ENCODE measurements at places on chromosomes 3 and 15. TPM values are rescaled to one million over a fixed set of nuclear protein-coding genes. Genes with fewer than 3 reads are reported as not detected.

CHRFAM7A gene
- total RNA-seq, result not detected

TCAIM gene
- total RNA-seq, result 15.9 TPM

GRCh38 chr3:42667096-42667522 lies 13.6 kb downstream of the ZBTB47 start:
- H3K27me3 ChIP-seq, result no peaks in the 10 kb centered on the region
- DNase-seq, result no peak
- H3K36me3 ChIP-seq, result no peaks in the 10 kb centered on the region
- H3K27ac ChIP-seq, result peak overlapping the region; percentile 33
- no peaks in the 10 kb centered on the region for H3K4me1 ChIP-seq
- H3K4me3 ChIP-seq, result no peak overlapping the region

DNA sequence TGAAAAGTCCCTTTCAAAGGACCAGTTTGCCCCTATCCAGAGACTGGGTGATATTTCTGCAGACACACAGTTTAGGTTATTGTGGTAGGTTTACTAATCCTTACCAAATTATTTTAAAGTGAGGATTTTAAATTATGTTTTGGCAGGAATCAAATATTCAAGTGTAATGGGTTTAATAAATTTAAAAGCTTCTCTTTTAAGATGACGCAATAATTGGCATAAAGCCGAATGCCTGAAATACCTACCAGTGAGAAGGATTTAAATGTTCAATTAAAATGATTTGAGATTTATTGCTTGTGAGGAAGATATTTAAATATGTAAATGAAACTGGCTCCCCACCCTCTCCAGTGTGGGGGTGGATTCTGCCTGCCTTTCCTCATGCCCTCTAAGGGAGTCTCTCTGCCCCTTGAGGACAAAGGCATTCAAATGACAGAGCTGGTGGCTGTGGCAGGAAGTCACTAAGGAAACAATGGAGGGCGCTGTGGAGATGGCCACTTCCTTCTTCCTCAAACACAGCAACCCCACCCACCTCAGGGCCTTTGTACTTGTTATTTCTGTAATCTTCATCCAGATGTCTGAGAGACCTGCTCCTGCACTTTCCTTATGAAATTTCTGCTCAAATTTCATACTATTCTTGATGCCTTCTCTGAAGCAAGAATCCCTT lies 131.7 kb downstream of the TNIK start:
- no peak overlapping the region for H3K4me3 ChIP-seq
- peaks cover 60% of the 10 kb centered on the region for H3K4me1 ChIP-seq
- H3K27me3 ChIP-seq, result no peaks in the 10 kb centered on the region

DNA sequence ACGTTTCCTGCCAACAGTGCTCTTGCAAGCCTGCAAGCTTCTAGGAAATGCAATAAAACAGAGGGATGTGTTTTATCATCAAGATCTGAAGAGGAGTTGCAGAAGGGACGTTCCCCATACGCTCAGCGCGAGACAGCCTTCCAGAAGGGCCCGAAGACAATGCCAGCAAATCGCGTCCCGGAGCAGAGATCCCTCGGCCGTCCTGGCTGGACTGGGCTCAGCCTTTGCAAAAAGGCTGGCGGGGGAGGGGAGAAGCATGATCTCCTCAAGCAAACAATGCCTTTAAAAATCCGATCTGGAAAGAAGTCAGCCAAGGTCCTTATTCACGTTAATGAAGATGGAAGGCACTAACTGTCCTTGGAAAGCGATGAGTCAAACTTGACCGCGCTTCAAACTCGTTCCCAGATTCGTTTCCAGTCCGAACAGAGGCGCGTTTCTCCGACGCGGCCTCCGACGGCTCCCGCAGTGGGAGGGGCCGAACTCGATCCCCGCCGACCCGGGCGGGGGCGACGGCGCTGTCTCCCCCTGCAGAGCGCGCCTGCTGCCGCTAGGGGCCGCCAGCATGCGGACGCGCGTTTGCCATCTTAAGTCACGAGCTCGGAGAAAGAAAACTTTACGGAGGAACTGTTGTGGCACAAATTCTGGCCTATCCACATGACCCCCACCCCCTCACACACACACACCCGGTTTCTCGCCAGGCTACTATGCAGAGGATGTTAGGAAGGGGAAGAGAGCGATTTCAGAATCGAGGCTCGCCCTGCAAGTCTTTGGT lies 5.5 kb downstream of the BCL6 start:
- H3K36me3 ChIP-seq, result peaks cover 40% of the 10 kb centered on the region
- H3K4me1 ChIP-seq, result peaks cover 35% of the 10 kb centered on the region
- H3K4me3 ChIP-seq, result peak overlapping the region; percentile 86
- H3K27ac ChIP-seq, result peak overlapping the region; percentile 97

DNA sequence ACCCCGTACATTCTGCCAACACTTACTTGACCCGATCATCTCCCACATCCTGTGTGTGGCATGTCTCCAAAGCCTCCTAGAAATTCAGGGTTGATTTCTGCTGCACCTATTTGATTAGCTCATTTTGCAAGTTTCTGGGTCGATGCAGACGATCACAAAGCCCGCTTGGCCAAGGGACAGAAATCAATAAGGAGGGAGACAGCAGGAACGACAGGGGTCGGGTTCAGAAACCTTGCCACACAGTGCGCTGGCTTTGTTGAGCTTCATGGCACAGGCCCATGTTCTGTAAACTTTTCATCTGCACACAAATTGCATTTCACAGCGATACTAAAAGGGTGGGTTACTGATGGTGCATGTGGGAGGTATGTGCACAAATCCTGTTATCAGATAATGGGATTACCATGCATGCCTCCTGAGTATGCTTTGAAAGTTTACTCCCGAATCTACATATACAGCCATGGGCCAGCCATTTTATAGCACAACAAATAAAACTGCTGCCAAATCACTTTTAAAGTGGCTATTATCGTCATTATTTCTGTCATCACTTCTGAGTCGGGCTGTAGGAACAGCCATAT lies 95.9 kb upstream of the ATP11B start:
- no peaks in the 10 kb centered on the region for H3K4me1 ChIP-seq
- no peaks in the 10 kb centered on the region for H3K36me3 ChIP-seq
- no peak overlapping the region for H3K4me3 ChIP-seq
- H3K27ac ChIP-seq, result no peak overlapping the region

DNA sequence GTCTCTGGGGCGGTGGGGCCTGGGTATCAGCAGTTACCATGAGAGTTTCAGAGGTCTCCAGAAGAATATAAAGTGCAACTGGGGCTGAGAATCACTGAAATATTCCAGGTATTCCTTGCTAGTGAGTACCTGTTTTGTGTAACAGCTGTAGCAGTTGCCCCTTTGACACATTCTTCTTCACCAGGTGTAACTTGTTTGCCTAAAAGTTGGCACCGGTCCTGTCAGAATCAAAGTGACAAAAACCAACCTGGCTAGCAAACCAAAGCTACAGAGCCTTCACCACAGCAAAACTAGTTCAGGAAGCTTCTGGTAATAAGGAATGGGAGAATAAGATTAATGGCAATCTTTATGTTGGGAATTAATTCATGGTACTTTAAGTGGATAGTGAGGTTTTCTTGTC lies 296.0 kb downstream of the NAALADL2 start:
- no peaks in the 10 kb centered on the region for H3K27me3 ChIP-seq
- no peak for DNase-seq
- no peak overlapping the region for H3K4me3 ChIP-seq
- no peaks in the 10 kb centered on the region for H3K4me1 ChIP-seq
- H3K36me3 ChIP-seq, result no peaks in the 10 kb centered on the region

GRCh38 chr15:85852969-85853368 lies 58.2 kb upstream of the KLHL25 start:
- H3K4me1 ChIP-seq, result peaks cover 2% of the 10 kb centered on the region
- DNase-seq, result no peak
- H3K27ac ChIP-seq, result no peak overlapping the region
- no peaks in the 10 kb centered on the region for H3K36me3 ChIP-seq

DNA sequence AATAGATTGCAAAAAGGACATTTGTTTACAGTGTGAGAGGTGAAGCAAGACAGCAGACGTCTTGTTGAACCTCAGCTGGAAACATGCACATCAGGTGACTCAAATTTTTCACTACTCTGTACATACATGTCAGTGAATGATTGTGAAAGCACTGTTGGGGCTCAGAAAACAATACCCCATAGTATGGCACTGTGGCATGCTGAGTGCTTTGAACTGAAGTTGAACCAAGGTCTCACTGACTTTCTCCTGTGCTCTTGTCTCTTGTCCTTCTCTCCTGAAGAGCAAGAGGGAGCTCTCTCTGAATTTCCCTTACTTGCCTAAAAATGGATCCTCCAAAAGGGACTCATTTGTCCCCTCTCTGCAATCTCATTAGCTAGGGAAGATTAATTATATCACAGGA lies 24.5 kb upstream of the NEDD4 start:
- peaks cover 7% of the 10 kb centered on the region for H3K4me1 ChIP-seq
- H3K27ac ChIP-seq, result no peak overlapping the region
- H3K27me3 ChIP-seq, result peaks cover 8% of the 10 kb centered on the region
- no peak for DNase-seq
- no peaks in the 10 kb centered on the region for H3K36me3 ChIP-seq

DNA sequence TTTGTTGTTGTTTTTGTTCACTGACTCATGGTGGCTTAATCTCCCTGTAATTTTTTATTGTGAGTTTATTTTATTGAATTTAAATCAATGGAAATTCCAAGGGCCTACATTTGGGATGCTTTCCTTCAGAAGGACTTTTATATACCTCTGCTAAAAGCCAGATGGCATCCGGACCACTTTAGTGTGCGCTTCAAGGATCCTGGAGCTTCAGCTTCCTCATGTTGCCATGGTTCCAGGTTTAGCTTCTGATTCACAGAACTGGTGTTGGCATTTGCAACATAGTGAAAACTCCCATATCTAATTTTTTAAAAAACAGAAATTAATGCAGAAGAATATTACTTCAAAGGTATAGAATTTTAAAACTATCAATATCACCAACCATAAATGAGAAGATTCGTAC lies 8.5 kb upstream of the HACD2 start:
- no peak for DNase-seq
- H3K27ac ChIP-seq, result no peak overlapping the region
- H3K4me3 ChIP-seq, result no peak overlapping the region

DNA sequence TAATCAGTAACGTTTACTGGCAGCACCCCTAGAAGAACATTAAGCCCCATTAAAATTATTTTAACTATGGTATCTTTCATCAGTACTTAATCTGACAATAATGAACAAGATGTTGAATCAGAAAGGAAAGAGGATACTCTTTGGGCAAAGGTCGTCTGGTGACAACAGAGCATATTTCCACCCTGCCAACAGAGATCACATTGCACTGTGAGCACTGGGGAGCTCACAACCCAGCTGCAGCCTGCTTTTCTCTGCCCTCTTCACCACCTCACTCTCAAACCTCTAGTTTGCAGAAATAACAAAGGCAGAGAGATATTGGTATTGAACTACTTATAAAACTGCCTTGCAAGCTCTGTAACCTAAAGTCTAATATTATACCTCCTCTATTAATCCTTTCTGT lies 130.0 kb downstream of the FBN1 start:
- H3K4me1 ChIP-seq, result no peaks in the 10 kb centered on the region
- no peak overlapping the region for H3K4me3 ChIP-seq
- H3K27me3 ChIP-seq, result no peaks in the 10 kb centered on the region
- no peak for DNase-seq
- H3K27ac ChIP-seq, result no peak overlapping the region

- no peaks in the 10 kb centered on the region for H3K36me3 ChIP-seq
- no peak overlapping the region for H3K27ac ChIP-seq
- peaks cover 12% of the 10 kb centered on the region for H3K27me3 ChIP-seq
- no peak overlapping the region for H3K4me3 ChIP-seq
- H3K4me1 ChIP-seq, result no peaks in the 10 kb centered on the region
Measured at GRCh38 chr15:66186049-66186825, 67.3 kb downstream of the MEGF11 start.

- no peak for DNase-seq
- peaks cover 6% of the 10 kb centered on the region for H3K27me3 ChIP-seq
- H3K36me3 ChIP-seq, result no peaks in the 10 kb centered on the region
- no peak overlapping the region for H3K27ac ChIP-seq
- H3K4me3 ChIP-seq, result no peak overlapping the region
Measured at GRCh38 chr3:189914799-189915198, 205.9 kb downstream of the P3H2 start.

- H3K4me3 ChIP-seq, result no peak overlapping the region
- H3K27me3 ChIP-seq, result no peaks in the 10 kb centered on the region
- H3K36me3 ChIP-seq, result no peaks in the 10 kb centered on the region
Measured at GRCh38 chr15:70120958-70121623, 23.4 kb upstream of the TLE3 start.

GRCh38 chr3:197168606-197169005 lies 129.8 kb downstream of the DLG1 start:
- H3K4me3 ChIP-seq, result no peak overlapping the region
- H3K4me1 ChIP-seq, result peaks cover 5% of the 10 kb centered on the region
- H3K27me3 ChIP-seq, result no peaks in the 10 kb centered on the region
- no peak for DNase-seq
- no peak overlapping the region for H3K27ac ChIP-seq

GRCh38 chr15:99603828-99604227 lies 38.0 kb downstream of the MEF2A start:
- peaks cover 56% of the 10 kb centered on the region for H3K4me1 ChIP-seq
- DNase-seq, result no peak
- H3K27me3 ChIP-seq, result no peaks in the 10 kb centered on the region
- no peak overlapping the region for H3K27ac ChIP-seq

- H3K27ac ChIP-seq, result no peak overlapping the region
- H3K4me3 ChIP-seq, result no peak overlapping the region
- H3K36me3 ChIP-seq, result peaks cover 7% of the 10 kb centered on the region
- H3K4me1 ChIP-seq, result peaks cover 15% of the 10 kb centered on the region
- no peak for DNase-seq
Measured at GRCh38 chr3:42055291-42055690, 35.9 kb upstream of the TRAK1 start.

DNA sequence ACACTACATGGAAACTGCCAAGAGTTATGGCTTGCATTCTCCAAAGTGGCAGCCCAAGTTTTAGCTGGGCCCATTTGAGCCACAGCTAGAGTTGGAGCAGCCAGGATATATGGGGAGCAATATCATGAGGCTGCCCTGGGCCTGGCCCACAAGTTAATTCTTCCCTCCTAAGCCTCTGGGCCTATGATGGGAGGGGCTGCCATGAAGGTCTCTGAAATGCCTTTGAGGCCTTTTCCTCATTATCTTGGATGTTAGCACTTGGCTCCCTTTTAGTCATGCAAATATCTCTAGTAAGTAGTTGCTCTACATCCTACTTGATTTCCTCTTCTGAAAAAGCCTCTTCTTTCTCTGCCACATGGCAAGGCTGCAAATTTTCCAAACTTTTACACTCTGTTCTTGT lies 257.5 kb upstream of the CHRM5 start:
- peaks cover under 1% of the 10 kb centered on the region for H3K4me1 ChIP-seq
- H3K27ac ChIP-seq, result no peak overlapping the region
- no peaks in the 10 kb centered on the region for H3K36me3 ChIP-seq
- DNase-seq, result no peak

DNA sequence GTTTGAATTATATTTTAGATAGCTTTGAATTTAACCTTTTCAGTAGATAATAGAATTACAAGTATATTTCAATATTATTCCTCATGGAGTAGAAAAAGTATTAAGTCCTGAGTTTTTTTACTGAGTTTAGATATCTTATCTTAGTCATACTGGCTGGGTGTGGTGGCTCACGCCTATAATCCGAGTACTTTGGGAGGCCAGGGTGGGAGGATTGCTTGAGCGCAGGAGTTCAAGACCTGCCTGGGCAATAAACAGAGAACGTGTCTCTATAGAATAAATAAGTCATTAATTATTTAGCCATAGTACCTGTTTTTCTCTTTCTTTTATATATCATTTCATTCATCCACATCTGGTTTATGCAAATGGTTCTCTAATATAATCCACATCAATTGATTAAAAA lies 9.9 kb downstream of the RAP2B start:
- H3K27me3 ChIP-seq, result no peaks in the 10 kb centered on the region
- no peaks in the 10 kb centered on the region for H3K36me3 ChIP-seq
- peaks cover 13% of the 10 kb centered on the region for H3K4me1 ChIP-seq
- no peak overlapping the region for H3K4me3 ChIP-seq

- H3K36me3 ChIP-seq, result no peaks in the 10 kb centered on the region
- H3K27ac ChIP-seq, result no peak overlapping the region
- H3K4me3 ChIP-seq, result no peak overlapping the region
- H3K27me3 ChIP-seq, result no peaks in the 10 kb centered on the region
Measured at GRCh38 chr3:59540696-59541095, 490.9 kb upstream of the CFAP20DC start.

Measured in activated naive CD4-positive, alpha-beta T cell treated with anti-CD3 and anti-CD28 coated beads for 36 hours (primary cell).